ENCODE measurements at places on chromosomes 3 and 15.

GRCh38 chr3:13593615-13594014 is 44.7 kb downstream of the FBLN2 start:
- no peak for DNase-seq

- no peak for DNase-seq
These were observed 456.3 kb upstream of the ARRDC4 start for GRCh38 chr15:97504031-97504792.

DNA sequence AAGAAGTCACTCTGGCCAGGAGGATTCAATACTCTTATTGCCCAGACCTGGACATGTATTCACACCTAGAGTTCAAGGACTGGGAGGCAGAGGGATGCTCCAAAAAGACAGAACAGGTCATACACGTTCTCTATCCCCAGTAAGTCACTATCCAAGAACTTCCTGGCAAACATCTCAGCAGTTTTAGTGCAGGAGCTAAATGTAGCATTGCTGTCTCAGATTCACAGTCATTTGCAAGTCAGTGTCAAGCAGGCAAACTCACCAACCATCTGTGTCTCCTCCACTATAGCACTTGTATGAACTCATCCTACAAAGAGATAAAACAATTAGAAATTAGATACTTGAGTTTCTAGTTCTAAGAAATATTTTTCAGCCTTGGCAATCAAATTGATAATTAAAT is 38.4 kb downstream of the ABHD17C start:
- DNase-seq, result no peak

- DNase-seq, result no peak
These were observed 1.1 kb upstream of the WWTR1 start for GRCh38 chr3:149658744-149659497.

DNA sequence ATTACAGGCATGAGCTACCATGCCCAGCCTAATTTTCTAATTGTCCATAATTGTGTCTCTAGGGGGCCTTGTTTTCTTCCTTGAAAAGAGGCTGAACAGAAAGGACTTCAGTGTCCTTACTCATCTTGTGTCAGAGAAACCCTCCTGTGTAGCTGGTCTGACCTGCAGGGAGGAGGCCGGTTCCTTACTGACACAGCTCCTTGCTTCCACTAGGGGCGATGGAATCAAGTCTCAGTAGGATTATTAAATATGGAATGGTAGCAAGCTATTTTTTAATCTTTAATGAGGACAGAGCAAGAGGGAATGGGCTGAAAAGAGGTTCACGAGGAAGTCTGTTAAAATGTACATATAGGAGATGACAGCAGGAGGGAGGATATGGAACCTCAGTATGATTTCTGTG is 8.6 kb downstream of the LPCAT4 start:
- DNase-seq, result no peak

GRCh38 chr3:49266410-49267095 is 10.5 kb downstream of the C3orf62 start:
- DNase-seq, result no peak

DNA sequence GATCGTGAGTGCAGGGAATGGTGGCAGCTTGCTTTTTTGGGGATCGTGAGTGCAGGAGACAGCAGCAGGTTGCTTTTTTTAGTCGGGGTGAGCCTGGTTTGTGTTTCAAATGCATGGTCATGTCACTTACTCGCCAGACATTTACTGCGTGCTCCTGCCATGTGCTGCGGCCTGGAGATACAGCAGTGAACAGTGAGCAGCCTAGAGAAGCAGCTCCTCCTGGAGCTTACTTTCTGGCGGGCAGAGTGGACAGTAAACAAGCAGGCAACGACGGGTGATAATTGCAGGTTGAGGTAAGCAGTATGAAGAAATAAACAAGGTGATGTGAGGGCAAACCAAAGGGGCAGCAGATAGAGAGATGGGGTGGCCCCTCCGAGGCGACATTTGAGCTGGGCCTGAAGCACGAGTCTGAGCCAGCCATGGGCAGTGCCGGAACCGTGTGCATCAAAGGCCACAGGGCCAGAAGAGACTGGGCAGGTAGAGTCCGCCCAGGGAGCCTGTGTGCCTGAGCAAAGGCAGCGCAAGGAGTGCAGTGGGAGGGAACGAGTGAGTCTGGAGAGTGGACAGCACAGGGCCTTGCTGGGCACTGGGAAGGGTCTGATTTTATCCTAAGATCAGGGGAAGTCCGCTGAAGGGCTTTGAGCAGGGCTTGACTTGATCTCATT is 57.3 kb upstream of the RASA2 start:
- DNase-seq, result no peak

GRCh38 chr3:10232137-10232536 is 16.1 kb upstream of the TATDN2 start:
- no peak for DNase-seq

DNA sequence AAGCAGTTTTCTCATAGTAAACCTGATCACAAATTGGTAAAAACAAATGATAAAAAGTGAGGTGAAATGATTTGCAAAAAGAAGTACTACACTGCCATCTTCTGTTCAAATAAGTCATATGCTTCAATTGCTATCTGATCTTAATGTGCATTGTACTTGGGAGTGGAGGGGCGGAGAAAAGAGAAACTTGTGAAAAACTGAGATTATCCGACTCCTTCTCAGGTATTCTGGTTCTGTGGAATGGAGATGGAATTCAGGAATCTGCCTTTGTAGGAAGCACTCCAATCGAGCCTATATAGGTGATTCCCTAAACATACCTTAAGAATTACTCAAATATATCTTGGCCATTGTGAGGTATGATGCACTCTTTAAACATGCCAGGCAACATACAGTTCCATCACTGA is 180.6 kb downstream of the CHL1 start:
- no peak for DNase-seq

- no peak for DNase-seq
These were observed 238.0 kb downstream of the PLCL2 start for GRCh38 chr3:17122758-17123157.

- DNase-seq, result no peak
These were observed 35.3 kb upstream of the FBN1 start for GRCh38 chr15:48680841-48681240.

DNA sequence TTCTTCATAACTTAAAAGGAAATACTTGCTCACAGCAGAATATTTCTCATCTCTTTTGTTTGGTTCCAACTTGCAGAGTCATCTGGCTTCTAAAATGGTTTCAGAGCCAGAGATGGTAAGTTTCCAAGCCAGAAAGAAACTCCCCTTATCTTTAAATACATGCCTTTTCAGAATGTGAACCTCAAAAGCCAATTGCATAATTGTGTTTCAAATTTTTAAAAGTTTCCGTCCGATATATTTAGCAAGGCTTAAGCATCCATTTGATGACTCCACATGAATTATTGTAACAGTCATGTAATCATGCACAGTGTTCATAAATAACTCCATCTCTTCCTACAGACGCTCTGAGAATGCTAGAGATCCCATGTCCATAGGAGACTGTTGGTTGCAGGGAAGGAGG is 40.6 kb upstream of the C3orf80 start:
- no peak for DNase-seq

GRCh38 chr3:15636028-15636709 is 34.6 kb downstream of the BTD start:
- no peak for DNase-seq

- DNase-seq, result no peak
These were observed 307.5 kb upstream of the UBE2E2 start for GRCh38 chr3:22895671-22896070.

DNA sequence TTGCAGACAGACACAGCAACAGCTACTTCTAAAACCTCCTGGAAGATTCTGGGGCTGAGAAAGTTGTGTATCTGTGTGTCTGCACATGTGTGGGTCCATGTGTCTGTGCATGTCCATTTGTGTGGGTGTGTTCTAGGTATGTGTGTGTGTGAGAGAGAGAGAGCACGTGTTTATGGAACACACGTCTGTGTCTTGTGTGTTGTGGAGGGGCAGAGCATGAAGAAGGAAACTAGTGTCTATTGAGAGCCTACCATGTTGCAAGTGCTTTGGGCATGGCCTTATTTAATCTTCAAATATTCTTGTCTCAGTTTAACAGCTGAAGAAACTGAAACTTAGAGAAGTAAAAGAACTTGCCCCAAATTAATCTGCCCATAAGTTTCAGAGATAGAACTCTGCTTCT is 327.5 kb downstream of the UACA start:
- DNase-seq, result no peak

DNA sequence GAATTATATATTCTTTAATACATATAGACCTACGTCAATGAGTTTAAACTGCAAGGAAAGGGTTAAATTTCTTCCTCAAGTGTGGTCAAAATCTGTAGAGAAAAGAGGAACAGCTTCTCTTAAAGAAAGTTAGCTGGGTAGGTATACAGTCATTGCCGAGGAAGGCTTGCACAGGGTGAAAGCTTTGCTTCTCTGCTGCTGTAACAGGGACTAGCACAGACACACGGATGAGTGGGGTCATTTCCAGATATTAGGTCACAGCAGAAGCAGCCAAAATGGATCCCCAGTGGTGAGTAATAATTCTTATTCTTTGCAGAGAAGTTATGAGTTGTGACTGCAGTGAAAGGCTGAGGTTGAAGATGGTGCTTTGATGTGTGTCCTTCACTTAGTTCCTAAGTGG is at the start of gene CD86:
Gene CD86, plus strand, starts transcription at position 148 of the 400 bp plus-strand sequence. Its CDS starts 128 bp downstream, at position 276.
- no peak for DNase-seq

- no peak for DNase-seq
These were observed 540.9 kb downstream of the MAGI1 start for GRCh38 chr3:65497846-65498245.

DNA sequence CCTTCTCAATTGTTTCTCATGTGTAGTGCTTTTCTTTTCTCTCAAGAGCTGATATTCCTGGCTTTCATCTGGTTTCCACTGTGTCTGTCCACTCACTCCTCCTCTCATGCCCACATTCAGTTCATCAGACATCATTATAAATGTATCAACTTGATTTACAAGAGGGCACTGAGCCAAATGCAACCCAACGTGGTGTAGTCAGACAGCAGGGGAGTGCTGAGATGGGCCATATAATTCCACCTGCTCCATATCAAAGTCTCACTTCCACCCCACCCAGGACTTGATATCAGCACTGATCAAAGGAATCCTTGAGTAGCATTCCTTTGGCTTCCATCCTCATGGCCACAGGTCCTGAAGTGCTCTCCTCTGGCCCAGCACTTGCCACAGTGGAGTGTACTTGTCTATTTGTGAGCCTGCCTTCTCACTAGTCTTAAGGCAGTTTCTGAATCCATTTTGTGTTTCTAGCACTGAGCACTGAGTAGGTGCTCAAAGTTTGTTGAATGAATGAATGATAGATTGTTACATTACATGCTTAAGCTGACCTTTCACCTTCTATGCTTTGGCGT is 252.8 kb downstream of the CLSTN2 start:
- DNase-seq, result no peak

GRCh38 chr3:44289882-44290462 is 48.3 kb downstream of the TOPAZ1 start:
- no peak for DNase-seq

DNA sequence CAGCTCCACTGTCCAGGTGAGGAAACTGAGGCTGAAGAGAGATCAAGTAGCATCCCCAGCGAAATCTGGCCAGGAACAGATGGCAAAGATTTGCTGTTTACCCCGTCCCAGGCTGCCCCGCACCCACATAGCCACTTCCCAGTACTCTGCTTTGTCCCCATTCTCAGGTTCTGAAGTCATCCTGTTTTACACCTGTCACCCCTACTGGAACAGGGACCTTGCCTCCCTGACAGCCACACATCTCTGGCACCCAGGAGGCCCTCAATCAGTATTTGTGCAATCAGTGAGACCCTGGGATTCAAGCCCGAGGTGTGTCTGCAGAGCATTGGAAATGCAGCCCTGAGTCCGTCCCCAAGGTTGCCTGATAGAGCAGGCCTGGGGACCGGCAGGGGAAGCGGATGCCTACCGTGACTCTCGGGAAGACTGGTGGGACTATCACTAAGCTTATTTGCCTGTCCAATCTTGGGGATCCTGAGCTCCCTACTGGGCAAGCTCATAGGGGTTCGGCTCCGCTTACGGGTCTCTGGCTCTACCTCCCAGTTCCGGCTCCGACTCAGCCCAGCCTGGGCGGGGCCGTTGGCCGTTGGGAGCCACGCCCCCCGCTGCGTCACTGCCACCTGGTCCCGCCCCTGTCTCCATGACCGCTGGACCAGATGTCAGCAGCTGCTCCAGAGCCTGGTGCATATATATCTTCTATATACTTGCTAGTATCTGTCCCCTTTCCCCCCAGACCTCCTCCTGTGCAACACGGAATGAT is 17.5 kb upstream of the FANCD2 start:
- DNase-seq, result no peak

DNA sequence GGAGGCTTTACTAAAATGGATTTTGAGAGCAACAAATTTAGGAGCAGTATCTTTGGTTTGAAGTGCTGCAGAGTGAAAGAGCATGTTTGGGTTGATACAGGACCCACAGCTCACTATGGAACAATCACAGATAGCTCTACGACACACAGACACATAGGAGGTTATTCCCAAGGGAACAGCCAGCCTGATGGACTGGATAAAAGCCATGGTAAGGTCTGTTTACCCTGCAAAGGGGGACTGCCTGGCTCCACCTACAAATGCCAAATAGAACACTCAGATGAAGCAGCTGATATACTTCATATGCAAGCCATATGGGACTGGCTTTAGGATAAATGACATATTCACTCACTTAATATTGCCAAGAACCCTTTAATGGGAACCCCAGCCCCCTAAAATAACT is 75.4 kb downstream of the CDC25A start:
- no peak for DNase-seq

DNA sequence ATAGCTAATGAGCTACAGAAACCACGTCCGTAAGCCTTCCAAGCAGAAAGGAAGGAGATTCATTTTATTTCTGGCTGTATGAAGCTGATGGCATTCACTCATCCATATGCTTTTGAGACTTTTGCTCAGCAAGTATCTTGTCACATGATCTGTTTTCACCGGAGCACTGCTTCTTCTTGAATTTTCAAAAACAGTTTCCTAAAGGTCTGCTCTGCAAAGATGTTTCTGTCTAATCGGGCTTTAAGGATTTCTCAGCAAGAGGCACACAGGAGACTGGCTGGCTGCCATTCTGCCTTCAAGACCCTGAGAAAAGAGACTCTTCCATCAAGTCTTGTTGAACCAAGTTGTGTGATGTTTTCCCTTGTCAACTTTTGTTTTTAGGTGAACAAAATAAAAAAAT is 289.6 kb upstream of the LYSMD4 start:
- no peak for DNase-seq

DNA sequence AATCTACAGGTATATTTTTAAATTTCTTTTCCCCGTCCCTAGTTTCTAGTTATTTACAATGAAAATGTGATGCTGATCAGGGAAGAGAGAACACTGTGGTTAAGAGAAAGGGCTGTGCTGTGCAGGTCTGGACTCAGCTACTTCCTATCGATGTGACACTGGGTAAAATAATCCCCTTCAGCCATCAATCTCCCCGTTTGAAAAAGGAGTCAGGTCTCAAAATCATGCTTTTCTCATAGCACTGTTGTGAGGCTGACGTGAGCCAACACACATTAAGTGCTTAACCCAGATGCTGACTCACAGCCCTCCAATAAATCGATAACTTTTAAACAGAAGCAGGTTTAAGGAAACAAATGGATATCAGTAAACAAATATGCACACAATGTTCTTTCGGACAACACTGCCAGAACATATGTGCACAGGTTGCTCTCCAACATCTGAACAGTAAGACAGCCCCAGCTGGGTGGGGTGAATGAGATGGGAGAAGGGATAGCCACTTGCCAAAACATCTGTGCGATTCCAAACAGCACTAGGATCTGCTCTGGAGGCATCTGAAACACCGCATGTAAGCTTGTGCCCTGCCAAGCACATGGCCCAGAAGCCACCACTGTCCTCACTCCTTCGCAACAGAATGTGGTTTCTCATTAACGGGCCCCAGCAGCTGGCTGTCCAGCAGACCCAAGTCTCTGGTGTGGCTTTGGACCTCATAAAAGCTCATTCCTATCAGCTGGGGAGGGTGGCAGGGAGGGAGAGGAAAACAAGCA is 143.2 kb upstream of the PRICKLE2 start:
- no peak for DNase-seq
